DMS 273 treated with DMSO at 0.1 percent for 48 hours (cell line): ENCODE measurements at places on chromosomes 13 and 19.

GRCh38 chr19:17951157-17951989 lies 15.5 kb upstream of the KCNN1 start:
- DNase-seq, result no peak

DNA sequence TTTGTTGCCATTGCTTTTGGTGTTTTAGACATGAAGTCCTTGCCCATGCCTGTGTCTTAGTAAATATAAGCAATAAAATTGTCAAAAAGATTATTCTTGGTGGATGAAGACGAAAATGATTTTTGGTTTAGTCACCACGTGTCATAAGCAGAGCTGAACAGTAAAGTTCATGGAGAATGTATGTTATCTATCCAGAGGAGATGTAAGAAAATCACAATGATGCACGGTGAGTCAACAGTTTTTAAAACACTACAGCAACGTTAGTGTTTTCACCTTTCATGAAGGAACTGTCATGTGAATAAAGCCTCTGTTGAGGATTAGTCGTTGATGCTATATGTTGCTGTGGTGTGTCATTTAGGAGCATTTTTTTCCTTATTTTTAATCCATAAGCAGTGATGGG lies 137.6 kb downstream of the GPC6 start:
- no peak for DNase-seq

- no peak for DNase-seq
These were observed 27.6 kb downstream of the ELL start for GRCh38 chr19:18494267-18494607.

DNA sequence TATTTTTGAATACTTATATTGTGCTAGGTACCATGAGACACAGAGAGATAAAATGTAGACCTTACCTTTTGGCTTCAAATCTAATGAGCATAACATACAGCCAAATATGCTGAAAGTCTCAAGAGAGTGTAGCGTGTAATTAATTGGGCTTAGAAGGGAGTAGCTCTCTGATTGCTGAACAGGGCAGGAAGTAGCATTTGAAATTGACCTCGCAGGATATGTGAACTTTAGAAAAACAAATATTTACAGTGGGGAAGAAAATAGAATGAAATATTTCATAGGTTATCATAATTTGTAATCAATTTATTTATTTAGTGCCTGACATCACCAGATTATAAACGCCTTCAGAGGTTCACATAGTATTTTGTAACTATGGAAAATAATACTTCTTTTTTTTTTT lies 327.1 kb downstream of the RFC3 start:
- no peak for DNase-seq

GRCh38 chr19:40466219-40466984 lies 399 bp upstream of the SPTBN4 start:
- no peak for DNase-seq

DNA sequence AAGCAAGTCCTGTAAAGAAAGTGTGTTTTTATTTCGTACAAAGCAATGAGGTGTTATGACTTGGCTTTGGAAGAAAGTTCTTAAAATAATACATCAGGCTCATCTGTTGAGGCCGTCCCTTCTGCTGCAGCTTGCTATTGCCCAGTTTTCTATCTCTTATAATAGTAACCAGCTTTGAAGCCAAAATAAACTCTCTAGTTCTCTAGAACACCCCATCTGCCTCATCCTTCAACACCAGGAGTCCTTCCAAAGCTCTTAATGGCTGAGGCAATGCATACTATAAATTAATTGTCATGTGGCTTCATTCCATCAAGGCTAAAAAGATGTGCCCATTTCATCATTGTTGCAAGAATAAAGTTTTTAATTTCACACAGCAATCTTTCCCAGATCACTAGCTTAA lies 49.4 kb upstream of the IPO5 start:
- DNase-seq, result no peak

DNA sequence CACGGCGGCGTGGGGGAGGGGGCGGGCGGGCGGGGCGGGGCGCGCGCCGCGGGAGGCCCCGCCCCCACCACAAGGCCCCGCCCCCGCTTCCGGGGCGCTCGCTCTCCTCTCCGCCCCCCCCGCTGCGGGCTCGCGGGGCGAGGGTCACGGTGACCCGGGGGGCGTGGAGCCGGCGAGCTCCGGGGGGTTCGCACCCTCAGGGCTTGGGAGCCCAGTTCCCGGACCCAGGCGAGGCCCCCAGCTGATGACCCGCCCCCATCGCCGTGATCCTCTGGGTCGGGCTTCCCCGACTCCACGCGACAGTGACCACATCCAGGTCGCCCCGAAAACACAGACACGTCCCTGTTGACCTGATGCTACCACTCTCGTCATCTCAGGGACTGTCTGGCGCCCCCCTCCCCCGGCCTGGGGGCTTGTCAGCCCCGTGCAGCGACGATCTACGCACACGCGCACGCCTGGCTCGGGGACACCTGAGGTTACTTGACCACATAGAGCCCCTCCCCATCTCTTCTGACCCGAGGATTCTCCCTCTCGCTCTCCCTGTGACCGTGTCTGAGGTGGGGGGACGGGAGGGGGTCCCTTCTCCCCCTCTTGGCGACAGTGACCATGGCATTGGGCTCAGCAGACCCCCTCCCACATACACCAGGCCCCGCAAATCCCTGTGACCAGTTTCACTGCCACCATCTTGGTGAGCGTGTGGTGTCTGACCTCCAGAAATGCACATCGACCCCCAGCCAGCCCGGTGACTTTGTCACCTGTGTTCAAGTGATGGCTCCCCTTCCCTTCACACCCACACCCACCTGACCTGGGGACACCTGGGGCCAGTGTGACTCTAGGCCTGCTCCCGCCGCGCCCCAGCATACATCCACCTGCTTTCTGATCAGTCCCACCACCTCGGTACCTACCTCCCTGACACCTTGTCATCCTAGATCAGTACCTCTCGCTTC lies 670 bp downstream of the MAP2K7 start:
- no peak for DNase-seq

GRCh38 chr13:30052120-30052519 lies 201.7 kb upstream of the UBL3 start:
- no peak for DNase-seq

DNA sequence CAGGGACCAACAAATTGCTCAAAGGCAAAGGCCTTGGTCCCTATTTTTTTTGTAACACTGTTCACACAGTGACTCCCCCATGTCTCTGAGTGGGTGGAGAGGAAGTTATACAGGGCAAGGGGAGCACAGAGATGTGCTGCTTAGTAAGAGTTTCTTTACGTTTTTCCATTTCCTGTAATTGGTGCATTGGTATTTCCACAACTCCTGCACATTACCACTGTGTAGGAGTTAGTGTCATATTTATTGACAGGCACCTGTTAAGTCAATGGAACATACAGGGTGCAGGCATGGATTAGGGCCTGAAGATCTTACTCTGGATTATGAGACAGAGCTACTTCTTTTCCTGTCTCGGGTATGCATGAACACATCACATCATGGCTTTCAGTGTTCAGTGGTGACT lies 45.2 kb downstream of the SOX21 start:
- no peak for DNase-seq

GRCh38 chr19:1715540-1715939 lies 37.8 kb upstream of the ONECUT3 start:
- no peak for DNase-seq

GRCh38 chr19:1255186-1256161 lies 7.1 kb downstream of the MIDN start:
- DNase-seq, result no peak

GRCh38 chr13:35906636-35907035 lies 224.5 kb downstream of the DCLK1 start:
- DNase-seq, result no peak

DNA sequence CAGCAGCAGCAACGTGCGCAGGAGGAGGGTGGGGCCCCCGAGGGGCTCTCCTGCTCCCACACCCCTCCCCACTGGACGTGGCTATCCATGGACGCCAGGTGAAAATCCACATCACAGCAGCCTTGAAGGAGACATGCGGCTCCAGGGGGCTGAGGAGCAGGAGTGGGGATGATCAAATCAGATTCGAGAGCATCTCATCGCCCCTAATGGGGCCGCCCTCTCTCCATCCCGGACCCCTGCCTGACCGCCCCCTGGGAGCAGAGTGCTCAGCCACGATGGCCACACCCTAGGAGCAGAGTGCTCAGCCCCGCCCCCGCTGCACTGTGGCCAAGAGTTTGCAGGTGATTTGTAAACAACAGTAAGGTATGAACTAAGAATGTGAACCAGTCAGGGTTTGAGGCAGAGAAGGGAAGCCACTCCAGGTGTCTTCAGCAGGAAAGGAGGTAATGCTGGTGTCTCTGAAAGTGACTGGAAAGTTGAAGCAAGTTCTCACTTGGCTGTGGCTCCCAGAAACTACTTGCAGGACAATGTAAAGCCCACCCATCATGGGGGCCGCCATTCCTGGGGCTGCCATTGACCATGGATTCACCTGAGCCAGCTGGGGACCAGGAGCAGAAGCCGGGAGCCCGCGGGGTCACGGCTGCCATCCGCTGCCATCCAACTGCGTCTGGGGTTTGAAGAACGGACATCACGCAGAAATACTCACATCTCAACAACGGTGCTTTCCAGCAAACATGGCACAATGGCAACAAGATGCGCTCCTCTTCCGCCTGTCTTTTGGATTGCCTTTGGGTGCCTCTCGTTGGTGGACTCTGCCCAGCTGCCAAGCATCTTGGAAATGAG lies 71.8 kb downstream of the SPACA7 start:
- DNase-seq, result no peak

- no peak for DNase-seq
These were observed 31.4 kb upstream of the GJB6 start for GRCh38 chr13:20263393-20264044.

DNA sequence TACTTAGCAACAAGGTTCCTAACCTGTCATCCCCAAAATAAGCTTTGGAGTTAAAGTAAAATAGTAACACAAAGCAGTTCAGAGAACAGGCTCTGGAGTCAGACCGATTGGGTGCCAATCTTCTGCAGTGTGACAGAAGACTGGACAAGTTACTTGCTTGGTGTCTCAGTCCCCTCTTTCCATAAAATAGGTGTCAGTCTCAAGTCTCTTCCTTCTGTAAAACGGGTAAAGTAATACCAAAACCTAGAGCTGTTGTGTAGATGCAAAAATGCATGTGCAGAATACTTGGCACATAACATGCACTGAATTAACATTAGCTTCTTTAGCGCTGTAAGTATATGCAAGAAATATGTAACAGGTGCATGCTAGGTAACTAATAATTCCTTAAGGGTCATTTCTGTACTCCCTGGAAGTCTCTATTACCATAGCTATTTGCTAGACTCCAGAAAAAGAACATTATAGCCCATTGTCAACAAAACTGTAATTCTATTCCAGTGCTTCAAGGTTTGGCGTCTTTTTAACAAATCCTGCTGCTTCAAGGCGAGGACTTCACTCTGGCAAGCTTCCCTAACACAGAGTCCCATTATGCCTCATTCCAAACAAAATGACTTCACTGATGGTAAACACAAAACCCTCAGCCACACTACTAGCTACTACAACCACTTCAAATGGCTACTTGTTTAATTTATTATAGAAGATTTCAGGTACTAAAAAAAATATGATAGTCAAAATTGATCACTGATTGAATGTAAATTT lies 32.8 kb downstream of the ELF1 start:
- no peak for DNase-seq

GRCh38 chr13:30078059-30078458 lies 227.6 kb upstream of the UBL3 start:
- no peak for DNase-seq

DNA sequence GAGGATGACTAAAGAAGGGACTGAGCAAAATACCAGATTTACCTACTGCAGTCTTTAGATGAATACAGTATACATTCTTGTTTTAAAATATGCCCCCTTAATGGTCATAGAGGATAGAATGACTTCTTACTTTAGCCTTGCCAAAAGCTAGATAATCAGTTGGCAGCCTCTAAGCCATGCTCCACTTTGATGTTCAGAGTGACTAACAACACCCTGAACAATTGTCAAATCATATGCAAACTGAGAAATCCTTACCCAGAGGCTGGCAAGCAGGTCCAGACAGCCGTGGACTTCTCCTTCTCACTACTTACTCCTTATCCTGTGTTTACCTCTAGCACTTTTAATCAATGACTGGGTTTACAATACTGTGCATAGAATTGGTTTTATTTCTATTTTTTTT lies 23.6 kb upstream of the PHF11 start:
- no peak for DNase-seq

DNA sequence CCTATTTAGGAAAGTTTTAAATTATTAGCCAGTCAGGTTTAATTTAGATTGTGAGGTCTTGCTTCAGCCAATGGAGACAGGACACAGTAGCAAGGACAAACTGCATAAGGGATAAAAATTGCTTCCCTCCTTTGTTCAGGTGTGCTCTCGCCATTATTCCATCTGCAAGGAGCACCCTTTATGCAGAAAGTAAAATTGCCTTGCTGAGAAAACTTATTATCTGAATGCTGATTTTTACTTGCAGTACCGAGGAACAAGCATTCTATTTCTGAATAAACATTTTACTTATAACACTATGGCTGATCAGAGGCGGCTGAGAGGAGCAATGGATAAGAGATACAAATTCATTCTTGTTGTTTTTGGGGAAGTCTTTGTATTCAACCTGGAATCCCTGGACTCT lies 8.0 kb downstream of the CYP4F22 start:
- no peak for DNase-seq

- DNase-seq, result no peak
These were observed 75.7 kb downstream of the ZNF100 start for GRCh38 chr19:21691661-21692060.

- peak; percentile 72 for DNase-seq
These were observed 13.2 kb upstream of the KPTN start for GRCh38 chr19:47497050-47497766.

- no peak for DNase-seq
These were observed 2.1 kb downstream of the ZIC5 start for GRCh38 chr13:99969453-99969918.

DNA sequence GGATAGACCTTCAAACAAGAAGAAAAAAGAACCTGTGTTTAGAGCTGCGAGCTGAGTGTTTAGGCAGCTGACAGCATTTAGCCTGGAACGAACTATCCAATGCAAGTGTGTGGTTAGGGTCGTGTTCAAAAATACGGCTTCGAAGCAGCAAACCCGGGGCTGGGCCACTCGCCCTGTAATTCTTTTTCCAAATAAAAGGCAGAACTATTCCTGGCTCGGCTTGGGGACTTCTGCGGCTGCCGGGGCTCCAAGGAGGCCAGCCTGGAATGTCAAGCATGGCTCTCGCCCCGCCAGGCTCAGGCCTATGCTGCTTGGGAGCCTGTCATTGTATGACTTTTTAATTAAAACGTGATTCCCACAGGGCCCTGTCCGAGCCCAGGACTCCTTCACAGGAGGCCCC lies 51.7 kb upstream of the KLF2 start:
- no peak for DNase-seq

DNA sequence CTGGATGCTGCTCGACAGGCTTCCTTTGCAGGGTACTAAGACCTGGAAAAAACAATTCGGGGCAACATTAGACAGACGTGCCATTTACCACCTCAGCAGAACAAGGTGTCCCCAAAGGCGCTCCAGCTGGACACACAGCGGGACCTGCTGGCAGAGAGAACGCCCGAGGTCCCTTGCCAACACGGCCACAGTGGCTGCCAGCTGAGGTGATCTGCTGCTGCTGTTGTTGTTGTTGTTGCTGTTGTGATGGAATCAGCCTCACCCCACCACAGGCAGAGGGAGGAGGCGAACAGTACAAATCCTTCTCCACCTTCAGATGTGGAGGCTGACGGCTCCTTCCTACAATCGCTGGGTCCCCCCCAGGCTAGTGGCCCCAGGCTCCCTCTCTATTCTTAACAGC lies 25.2 kb downstream of the ANKRD27 start:
- DNase-seq, result no peak
